CD4-positive, alpha-beta T cell treated with Interleukin-1 beta for 1 hour (primary cell): ENCODE measurements at places on chromosomes 11 and 22.
A peak's percentile ranks its signal among the peaks of the same experiment; 100 is the strongest.

DNA sequence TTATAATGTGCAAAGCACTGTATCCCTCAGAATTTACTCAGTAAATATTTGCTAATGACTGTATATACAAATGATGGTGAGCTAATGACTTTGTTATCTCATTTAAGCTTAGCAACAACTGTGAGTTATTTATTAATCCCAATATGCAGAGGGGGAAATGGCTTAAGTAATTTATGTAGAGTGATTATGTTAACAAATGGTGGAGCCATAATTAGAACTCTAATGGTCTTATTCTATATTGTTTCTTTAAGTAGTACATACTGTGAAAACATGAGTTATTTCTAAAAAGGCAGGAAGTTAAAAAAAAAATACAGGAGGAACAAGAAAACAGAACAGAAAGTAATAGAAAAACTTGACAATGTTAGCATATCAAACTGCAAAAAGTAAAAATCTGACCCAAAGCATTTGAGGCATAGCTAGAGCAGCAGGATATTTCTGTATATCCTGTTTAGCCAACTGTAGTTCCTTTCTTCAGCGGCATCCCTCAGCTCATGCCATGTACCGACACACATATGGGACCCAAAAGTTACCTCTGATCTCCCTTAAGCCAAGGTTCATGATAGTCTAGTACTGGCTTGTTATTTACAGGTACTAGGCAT lies 94.2 kb downstream of the FCHSD2 start:
- DNase-seq: no peak

GRCh38 chr11:36091256-36091811 lies 147.5 kb downstream of the LDLRAD3 start:
- no peak for DNase-seq

DNA sequence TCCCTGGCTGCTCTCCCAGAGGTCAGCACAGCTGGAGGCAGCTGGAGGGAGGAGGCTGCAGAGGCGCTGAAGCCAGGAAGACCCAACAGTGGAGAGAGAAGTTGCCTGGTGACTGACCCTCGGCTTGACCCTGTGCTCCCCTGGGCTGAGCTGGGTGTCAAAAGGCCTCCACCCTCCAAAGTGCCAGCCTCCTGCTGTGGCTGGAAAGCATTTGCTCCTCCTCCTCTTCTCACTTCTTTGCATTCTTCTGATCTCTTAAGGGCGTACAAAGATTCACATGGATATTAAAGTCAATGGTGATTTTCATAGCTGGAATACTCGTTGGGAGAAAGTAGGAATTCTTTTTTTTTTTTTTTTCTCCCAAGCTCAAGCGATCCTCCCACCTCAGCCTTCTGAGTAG lies 91.7 kb downstream of the MED15 start:
- no peak for DNase-seq

DNA sequence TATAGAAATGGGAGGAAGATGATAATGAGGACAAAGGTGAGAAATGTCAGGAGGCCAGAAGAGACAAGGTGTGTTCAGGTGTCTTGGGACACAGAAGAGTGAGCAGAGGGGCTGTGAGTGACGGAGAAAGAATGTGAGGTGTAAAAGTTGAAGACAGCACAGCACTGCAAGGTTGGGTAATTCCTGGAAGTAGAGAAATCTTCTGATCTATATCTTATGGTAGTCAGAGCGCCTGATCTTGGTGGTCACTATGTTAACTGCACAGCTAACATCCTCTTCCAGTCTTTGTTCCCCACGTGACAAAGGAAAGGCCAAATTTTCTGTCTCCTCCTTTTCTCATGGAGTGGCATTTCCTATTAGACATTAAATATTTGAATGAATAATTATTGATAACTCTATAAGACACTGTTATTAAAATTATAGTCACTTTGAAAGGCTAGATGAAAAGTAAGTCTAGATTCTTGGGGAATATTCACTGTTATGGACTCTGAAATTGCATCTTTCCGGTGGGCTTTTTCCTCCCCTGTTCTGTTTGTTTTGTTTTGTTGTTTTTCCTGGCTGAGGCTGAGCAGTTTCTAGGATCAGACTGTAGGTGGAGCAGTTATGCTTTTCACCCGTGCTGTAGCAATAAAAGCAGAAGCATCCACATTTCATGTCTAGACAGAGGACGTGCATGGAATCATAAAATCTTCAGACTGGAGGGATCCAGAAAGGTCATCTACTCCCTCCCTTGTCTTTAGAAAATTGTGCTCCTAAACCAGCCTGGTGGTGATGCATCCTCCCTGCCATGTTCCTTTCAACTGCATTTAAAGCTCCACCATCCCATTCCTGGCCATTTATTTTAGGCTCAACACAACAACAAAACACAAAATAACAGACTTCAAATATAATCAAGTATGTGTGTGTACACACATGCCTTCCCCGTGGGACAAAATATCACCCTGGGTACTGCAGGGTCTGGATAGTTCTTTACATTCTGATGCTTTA lies 26.6 kb downstream of the SC5D start:
- DNase-seq: peak; percentile 37

- DNase-seq: no peak
Measured at GRCh38 chr11:100525635-100526034, 161.5 kb upstream of the ARHGAP42 start.

GRCh38 chr22:49734882-49735281 lies 92.8 kb downstream of the BRD1 start:
- DNase-seq: no peak

DNA sequence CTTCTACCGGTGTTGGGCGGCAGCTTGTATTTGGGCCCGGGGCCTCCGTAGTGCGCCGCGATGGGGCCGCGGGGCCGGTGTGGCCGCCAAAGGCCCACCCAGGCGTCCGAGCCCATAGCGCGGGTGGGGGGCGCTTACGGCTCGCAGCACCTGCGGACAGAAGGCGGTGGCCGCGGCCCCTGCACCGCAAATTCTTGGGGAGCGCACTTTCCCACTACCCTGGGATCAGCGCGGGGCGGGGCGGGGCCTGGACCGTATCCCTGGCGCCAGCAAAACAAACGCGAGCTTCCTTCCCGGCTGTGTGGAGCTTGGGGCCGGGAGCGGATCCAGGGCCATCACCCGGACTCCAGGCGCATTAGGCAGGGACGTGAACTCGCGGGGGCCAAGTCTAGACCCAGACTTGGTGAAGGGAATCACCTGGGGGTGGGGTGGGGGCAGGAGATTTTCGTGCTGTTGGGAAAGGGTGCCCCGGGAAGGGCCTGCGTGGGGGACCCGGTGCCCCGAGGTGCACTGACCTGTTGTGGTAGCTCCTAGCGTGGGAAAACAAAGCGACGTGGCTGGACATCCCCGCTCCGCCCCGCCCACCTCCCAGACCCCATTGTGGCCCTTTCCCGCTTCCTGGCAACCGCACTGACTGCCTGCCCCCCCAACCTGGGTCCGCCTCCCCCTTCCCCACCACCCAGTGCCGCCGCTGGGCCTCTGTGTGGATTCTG lies 2.3 kb upstream of the TYMP start:
- peak; percentile 33 for DNase-seq

DNA sequence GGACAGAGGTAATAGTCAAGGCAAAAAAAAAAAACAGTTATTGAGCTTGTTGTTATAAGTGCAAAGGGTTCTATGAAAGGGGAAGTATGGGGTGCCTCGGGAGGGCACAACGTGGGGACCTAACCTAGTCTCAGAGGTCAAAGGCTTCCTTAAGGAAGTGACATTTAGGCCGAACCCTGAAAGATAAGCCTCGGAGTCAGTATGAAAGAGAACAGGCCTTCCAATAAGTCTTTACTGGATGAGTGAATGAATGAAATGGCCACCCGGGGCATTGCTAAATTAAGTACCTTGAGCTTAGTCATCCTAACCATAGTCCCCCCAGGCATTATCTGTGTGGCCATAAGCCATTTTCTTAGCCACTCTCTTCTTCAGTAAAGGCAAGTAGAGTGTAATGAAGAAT lies 19.7 kb downstream of the FLI1 start:
- no peak for DNase-seq

DNA sequence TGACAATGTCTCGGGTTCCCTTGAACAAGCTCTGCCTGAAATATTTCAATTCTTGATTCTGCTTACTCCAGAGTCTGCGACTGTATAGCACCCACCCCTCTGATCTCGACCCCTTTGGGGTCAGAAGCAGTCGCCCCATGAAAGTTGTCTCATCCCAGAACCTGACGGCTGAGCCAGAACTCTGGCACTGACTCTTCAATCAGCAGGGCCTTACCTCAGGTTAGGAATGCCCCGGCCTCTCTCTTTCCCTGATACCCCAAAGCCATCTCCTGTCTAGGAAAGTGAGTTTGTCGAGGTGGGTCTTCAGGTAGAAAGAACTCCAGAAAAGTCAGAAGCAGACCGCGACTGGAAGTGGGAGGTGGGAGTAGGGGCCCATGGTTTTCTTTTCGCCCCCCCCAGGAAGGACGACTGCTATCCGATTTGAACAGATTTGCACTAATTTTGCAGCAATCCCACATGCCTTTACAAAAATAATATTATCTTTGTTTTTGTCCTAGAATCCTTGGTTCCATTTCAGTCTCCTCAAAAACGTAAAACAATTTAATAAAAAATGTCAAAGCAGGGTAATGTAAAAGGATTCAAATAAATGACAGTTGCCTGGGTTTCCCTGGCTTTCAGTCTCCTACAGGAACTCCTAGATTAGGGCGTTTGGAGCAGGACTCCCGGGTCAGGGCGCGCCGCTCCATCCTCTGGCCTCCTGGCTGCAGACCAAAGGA lies 898 bp upstream of the ROBO3 start:
- no peak for DNase-seq

DNA sequence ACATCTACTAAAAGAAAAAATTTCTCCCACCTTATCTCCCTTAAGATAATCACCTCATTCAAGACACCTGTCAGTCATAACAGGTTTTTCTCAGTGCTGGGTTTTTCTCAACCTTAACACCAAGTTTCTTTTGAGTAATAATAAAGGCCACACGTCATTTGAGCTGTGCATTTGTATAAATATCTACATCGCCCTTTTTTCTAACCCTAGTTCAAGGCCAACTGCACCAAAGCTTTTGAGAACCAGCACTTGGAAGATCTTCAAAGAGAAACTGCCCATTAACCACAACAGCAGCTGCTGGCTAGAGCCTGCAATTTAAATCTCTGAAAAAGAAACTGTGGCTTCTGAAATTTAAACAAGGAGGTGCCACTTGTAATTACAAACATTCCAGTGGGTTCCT lies 6.9 kb downstream of the CADM1 start:
- DNase-seq: no peak

GRCh38 chr11:99325847-99326246 lies 305.1 kb downstream of the CNTN5 start:
- DNase-seq: no peak

DNA sequence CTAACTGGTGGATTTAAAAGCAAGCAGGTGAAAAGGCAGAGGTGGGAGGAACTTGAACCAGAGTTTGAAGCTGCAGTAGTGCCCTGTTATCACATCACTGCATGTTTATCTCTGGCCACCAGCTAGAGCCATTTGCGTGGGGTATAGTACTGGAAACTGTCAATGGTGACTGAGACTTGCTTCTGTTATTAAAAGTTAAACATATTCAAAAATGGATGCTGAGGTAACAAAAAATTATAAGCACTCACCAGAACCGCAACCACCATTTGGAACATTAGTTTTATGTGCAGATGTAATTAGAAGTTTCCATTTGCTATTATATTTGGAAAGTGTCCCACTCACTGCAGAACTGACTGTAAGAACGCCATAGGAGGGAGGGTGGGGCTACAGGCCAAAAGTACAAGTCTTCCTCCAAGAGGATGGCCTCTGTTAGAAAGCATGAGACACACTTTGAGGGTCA lies 1.2 kb upstream of the CD59 start:
- DNase-seq: no peak

GRCh38 chr11:35390737-35391682 lies 28.3 kb downstream of the SLC1A2 start:
- DNase-seq: no peak

DNA sequence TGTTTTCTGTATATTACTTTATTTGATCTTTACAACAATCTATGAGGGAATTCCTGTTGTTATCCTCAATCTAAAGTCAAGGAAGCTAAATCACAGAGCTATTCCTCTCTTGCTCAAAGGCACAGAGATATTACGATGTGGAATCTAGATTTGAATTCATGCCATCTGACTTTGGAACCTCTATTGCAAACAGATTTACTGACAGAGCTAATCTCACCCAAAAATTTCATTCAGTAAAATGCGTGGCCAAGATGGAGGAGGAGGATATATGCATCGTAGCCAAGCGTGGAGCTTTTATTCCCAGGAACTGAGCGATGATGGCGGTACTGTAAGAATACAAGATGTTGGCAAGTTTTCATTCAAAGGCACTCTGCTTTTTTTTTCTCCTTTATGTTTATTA lies 791.8 kb downstream of the CNTN5 start:
- DNase-seq: no peak

DNA sequence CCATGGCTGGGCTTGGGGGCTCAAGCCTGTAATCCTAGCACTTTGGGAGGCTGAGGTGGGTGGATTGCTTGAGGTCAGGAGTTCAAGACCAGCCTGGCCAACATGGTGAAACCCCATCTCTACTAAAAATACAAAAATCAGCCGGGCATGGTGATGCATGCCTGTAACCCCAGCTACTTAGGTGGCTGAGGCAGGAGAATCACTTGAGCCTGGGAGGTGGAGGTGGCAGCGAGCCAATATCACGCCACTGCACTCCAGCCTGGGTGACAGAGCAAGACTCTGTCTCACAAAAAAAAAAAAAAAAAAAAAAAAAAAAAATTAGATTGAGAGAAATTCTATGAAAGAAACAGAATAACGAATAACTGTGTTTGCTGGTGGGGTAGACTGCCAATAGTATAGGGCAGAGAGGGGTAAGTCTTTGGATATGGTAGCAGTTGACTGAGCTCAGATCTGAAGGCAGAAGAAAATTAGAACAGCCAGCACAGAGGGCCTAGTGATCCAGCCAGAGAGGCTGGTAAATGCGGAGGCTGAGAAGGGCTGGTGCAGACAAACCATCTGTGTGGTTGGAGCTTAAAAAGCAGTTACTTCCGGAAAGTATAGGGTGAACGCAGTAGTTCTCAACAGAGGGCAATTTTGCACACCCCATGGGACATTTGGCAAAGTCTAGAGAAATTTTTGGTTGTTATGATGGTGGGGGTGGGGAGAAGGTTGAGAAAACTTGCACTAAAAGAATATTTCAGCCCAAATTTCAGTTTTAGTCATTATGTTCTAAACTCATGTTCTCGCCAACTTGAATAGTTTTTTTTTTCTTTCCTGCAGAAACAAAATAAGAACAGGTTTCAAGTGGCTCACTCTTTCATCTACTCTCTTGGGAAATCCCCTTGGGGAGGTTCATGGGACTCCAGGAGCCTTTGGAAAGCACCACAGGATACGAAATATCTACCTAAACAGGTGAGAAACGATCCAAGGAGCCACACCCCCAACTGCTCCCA lies 1.6 kb upstream of the HORMAD2 start:
- DNase-seq: peak; percentile 23

DNA sequence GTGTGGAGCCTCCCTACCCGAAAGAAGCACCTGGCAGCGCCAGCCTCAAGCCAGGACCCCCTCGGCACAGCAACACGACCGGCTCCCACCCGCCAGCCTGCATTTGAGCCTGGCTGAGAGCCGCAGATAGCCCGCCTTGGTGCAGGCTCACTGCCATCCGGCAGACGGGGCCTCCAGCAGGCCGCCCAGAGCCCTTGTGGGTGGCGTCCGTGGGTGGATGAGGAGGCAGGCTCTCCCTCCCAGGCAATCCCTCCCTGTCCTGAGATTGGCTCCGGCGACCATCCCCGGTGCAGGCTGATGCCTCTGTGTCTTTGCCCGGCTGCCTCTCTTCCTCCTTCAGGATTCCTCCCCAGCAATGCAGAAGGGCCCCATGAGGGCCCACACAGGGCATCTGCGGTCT lies 1527.9 kb downstream of the BRD1 start:
- DNase-seq: no peak
